Esophagus muscularis mucosa (tissue), 4 donors: ENCODE measurements at places on chromosomes 3 and 15. TPM values are rescaled to one million over a fixed set of nuclear protein-coding genes. Genes with fewer than 3 reads are reported as not detected.

DNA sequence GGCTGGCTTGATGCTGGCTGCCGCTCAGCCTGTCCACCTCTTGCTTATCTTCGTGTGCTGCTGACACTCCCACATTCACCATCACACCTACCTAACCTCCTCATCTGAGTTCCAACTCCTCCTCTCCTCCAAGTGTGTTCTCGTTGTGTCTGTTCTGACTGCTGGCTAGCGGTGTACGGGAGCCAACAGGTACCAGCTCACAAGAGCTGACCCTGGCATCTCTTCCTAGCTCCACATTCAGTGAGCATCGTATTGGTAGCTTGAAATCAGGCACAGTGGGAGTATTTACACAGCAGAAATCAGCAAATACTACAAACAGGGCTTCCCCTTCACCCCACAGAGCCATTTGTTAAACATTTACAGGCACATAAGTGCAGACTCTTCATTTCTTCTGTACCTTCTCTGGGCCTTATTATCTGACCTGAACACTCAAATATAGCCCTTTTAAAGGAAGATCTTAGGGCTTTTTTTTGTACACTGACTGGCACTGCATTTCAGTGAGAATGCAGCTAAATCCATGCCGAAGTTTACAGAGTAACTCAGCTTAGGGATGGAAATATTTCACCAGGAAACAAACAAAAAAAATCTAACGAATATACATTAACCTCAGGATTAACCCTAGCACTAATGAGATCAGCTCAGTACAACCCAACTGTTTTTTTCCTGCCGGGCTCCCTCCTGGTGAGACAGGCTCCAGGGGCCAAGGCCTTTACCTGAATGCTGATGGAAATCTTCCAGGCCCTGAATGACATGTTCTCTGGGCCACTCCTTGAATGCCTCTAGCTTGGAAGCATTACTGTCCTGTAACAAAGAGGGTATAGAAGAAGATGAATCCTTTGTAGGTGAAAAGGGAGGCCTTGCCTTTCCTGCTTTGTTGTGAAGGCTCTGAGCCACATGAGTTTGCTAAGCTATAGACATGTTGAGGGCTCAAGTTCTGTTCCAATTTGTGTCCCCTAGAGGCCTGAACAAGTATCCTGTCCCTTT lies 150.5 kb upstream of the LPP start:
- no peak overlapping the region for H3K27ac ChIP-seq
- H3K4me1 ChIP-seq = no peaks in the 10 kb centered on the region
- H3K36me3 ChIP-seq = no peaks in the 10 kb centered on the region
- H3K27me3 ChIP-seq = no peaks in the 10 kb centered on the region
- no peak overlapping the region for H3K4me3 ChIP-seq

GRCh38 chr3:56633602-56634535 lies 49.2 kb downstream of the TASOR start:
- H3K4me3 ChIP-seq = no peak overlapping the region
- no peak overlapping the region for H3K27ac ChIP-seq
- no peaks in the 10 kb centered on the region for H3K27me3 ChIP-seq
- peaks cover 6% of the 10 kb centered on the region for H3K4me1 ChIP-seq

DNA sequence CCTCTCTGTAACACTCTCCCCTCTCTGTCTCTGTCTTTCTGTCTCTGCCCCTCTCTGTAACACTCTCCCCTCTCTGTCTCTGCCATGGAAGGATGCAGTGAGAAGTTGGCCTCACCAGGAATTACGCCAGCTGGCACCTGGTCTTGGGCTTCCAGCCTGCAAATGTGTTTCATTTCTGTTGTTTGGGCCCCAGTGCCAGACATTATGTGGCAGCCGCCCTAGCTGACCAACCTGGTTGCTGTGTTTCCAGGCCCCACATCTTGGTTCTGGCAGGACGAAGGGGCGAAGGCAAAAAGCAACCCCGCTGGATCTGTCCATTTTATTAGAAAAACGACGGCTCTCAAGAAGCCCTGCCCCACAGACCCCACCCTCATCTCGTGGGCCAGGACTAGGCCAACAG lies 5.2 kb upstream of the ZXDC start:
- no peak overlapping the region for H3K27ac ChIP-seq
- no peaks in the 10 kb centered on the region for H3K27me3 ChIP-seq
- H3K4me3 ChIP-seq = no peak overlapping the region
- DNase-seq = no peak
- no peaks in the 10 kb centered on the region for H3K36me3 ChIP-seq
- H3K4me1 ChIP-seq = peaks cover 9% of the 10 kb centered on the region

Gene GP5
- 0.17 TPM for total RNA-seq

Gene COL6A6
- total RNA-seq = 0.17 TPM

Gene SPPL2A
- total RNA-seq = 130 TPM

- H3K4me1 ChIP-seq = peaks cover 41% of the 10 kb centered on the region
- H3K27ac ChIP-seq = peak overlapping the region; percentile 55
- no peaks in the 10 kb centered on the region for H3K27me3 ChIP-seq
- no peak overlapping the region for H3K4me3 ChIP-seq
Measured at GRCh38 chr3:71651625-71652024, 68.1 kb upstream of the FOXP1 start.

GRCh38 chr15:40290918-40291574 lies 8.2 kb upstream of the ANKRD63 start:
- no peaks in the 10 kb centered on the region for H3K36me3 ChIP-seq
- peak overlapping the region; percentile 49 for H3K4me3 ChIP-seq
- H3K27ac ChIP-seq = no peak overlapping the region
- peaks cover 14% of the 10 kb centered on the region for H3K4me1 ChIP-seq
- DNase-seq = no peak

GRCh38 chr3:79414806-79415205 lies 353.0 kb downstream of the ROBO1 start:
- H3K27ac ChIP-seq = no peak overlapping the region
- no peaks in the 10 kb centered on the region for H3K36me3 ChIP-seq
- no peaks in the 10 kb centered on the region for H3K27me3 ChIP-seq
- no peak overlapping the region for H3K4me3 ChIP-seq
- no peaks in the 10 kb centered on the region for H3K4me1 ChIP-seq
